ENCODE measurements at places on chromosomes 3 and 15. TPM values are rescaled to one million over a fixed set of nuclear protein-coding genes. Genes with fewer than 3 reads are reported as not detected.

Gene ZBBX
- not detected for total RNA-seq

GRCh38 chr3:123642182-123642956 is 57.5 kb upstream of the HACD2 start:
- DNase-seq, result peak; percentile 95

Gene TMEM108
- total RNA-seq, result 0.71 TPM

DNA sequence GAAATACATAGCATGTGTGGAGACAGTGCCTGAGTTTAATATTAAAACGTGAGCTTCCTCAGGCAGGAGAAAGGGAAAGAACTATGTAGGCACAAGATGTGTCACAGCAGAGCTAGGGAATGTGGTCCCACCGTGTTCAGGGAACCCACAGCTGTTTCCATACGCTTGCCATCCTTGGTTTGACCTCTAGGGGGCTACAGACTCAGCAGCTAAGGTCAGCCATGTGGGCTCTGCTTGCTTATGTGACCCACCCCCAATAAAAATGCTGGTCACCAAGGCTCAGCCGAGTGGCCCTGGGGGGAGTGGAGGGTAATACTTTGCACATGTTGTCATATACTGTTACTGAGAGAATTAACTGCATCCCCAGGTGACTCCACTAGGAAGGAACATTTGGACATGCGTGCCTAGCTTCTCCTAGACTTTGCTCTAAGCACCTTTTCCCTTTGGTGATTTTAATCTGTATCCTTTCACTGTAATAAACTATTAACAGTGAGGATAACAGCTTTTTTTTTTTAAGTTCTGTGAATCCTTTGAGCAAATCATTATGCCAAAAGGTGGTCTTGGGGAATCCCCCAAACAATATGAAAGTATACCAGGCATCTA is 3.3 kb downstream of the TUBGCP5 start:
- DNase-seq, result no peak

Gene LRRC28
- 52.3 TPM for total RNA-seq

- DNase-seq, result no peak
Measured at GRCh38 chr3:187978433-187979011, 175.4 kb upstream of the LPP start.

Gene NOX5
- total RNA-seq, result 0.49 TPM

DNA sequence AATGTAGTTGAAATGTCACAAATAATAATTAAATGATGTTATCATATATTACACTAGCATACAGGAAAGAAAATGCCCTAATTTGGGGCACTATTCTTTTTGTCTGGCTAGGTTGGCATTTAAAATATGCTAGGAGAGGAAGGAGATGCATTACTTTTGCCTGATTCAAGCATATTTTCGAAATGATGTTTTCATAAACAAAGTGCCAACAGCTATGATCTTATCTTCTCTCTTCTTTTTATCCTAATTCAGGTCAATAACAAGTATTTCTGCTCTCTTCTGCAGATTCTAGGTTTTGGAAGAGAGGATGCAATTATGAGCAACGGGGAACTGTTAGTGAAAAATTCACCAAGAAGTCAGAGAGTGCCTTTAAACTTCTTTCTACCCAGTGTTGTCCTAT is 55.8 kb upstream of the NR2F2 start:
- no peak for DNase-seq

DNA sequence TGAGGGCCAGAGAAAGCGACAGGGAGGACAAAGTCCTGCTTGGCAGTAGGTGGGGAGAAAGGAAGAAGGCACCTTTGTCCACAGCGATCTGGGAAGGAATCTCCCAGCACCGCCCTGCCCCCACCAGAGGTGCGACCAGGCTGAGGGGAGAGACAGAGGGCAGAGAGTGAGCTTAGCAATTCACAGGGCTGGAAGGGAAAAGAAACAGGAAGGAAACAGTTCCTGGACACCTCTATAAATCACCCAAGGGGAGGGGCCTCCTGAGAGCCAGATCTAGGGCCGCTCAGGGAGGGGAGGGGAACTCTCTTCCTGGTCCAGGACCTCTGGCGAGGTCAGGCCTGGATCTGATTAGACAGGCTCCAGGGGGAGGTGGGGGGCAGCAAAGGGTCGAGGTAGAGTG is 35.4 kb downstream of the RNU5B-1 start:
- no peak for DNase-seq

Gene MFSD1
- 58.5 TPM for total RNA-seq

Gene DIPK2A
- total RNA-seq, result 49.9 TPM

- no peak for DNase-seq
Measured at GRCh38 chr3:31361371-31362273, 171.1 kb upstream of the STT3B start.

Gene PEX5L
- 0.28 TPM for total RNA-seq

DNA sequence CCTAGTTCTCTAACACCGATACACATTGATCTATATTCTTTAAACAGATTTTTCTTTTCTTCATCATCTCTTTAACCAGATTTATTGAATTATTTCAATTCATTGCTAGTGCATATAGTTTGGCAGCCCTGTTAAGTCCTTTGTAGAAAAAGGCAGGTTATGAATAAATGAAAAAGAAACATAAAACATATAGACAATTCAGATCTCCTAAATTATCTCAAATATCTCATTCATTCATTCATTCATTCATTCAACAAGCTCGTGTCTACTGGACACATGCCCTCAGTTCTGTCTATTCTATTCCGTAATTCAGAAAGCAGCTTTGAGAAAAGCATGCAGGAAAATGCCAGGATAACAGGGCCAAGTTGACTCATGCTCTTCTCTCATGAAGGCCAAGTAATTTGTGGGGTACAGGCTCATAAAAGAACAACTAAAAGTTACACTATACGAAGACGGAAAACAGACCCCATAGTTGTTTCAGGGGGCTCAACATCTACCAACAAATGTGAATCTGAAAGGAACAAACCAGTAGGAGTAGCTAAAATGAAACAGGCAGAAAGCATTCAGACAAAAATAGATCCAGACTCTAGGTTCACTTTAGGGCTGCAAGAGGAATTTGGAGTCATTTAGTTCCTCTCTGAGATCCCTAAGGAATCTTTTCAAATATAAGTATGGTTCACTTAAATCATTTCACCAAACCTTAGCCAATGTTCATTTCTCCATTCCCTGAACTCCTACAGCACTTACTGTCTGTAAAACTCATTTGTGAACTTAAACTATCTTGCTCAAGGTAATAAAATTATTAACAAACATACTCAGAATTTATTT is 7.5 kb downstream of the ZNF148 start:
- DNase-seq, result no peak

GRCh38 chr3:178480795-178481194 is 55.4 kb upstream of the KCNMB2 start:
- DNase-seq, result no peak

DNA sequence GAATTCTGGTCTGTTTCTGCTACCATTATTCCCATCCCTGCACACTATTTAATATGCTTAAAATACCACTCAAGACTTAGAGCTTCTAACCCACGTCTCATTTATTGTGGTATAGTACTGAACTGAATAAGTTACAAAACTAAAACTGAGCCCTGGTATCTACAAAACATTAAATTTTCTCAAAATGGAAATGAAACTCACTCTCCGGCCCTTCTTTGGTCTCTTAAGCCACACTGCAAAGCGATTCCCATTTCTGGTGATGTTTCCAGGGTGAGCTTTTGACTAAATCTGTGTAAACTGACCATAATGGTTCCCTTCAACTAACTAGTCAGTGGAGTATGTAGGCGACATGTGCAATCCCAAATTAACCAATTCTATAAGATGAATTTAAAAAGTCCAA is 18.6 kb downstream of the KPNA4 start:
- DNase-seq, result no peak

DNA sequence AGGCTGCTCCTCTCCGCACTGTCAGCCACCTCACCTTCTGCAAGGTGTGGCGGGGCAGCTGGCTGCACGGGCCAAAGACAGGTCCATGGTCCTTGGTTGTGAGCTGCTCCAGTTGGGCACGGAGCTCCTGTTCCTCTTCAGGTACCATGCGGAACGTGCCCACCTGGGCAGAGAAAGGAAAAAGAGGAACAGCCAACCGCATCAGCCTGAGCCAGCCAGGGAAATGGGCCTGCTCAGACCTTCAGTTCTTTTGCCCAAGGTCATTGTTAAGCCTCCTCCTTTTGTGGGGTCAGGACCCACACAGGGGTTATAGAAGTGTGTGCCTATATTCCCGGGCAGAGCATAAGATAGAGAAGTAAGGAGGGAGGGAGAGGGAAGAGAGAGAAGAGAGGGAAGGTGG is 2.8 kb downstream of the RLBP1 start:
- DNase-seq, result no peak

GRCh38 chr15:29924750-29925149 is 102.5 kb upstream of the TJP1 start:
- no peak for DNase-seq

DNA sequence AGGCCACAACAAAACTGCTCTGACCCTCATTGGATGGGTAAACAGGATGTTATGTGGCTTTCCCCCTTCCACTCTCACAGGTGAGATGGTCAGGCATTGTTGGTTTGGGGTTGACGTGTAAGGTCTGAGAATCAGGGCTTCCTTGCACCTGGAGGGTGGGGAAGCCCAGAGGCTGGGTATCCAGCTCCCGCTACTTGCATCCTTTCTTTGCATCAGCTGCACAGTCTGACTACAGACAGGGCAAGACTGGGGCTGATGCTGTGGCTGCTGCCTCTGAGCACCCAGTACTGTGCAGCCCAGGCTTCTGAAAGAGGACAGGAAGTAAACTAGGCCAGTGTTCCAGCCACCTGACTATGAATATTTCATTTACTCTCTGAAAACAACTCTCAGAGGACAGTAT is 58.0 kb upstream of the ATP2B2 start:
- peak; percentile 28 for DNase-seq

Gene NR1I2
- total RNA-seq, result 0.54 TPM

- no peak for DNase-seq
Measured at GRCh38 chr15:76056931-76057330, 2.9 kb upstream of the TMEM266 start.

Gene MOBP
- total RNA-seq, result not detected

DNA sequence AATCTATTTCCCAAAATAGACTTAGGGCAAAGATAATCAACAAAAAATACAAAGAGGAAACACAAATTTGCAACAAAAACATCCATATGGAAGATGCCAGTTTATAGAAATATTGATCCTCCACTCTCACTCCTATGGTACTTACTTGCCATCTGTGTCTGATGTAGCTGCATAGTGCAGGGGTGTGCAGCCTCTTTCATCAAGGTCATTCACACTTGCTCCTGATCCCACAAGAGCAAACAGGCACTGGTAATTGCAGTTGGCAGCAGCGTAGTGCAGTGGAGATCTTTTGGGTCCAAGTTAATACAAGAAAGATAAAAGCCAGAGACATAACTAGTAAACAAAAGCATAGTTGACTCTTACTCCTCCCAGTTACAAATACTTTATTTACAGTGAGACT is 90.0 kb downstream of the ANKRD28 start:
- DNase-seq, result no peak

- peak; percentile 89 for DNase-seq
Measured at GRCh38 chr3:49500732-49501609, 30.9 kb downstream of the DAG1 start.

DNA sequence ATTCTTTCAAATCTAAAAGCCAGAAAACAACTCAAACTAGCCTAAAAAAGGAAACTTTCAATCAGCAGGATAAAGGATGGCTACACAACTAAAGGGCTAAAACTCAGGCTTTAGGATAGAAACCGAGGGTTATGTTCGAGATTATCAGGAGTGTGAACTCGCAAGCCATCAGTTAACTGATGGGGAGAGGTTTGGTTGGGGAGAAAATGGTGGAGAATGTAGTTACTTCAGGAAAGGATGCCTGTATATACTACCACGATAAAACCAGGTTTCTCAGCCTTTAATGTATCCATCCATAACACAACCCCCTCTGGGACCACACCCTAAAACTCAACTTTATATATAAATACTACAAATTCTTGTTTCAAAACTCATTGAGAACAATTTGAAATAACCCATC is 22.2 kb downstream of the TRA2B start:
- no peak for DNase-seq

Gene PCLAF
- total RNA-seq, result 1.1 TPM

- DNase-seq, result no peak
Measured at GRCh38 chr3:103169289-103169688, 734.5 kb downstream of the ZPLD1 start.

DNA sequence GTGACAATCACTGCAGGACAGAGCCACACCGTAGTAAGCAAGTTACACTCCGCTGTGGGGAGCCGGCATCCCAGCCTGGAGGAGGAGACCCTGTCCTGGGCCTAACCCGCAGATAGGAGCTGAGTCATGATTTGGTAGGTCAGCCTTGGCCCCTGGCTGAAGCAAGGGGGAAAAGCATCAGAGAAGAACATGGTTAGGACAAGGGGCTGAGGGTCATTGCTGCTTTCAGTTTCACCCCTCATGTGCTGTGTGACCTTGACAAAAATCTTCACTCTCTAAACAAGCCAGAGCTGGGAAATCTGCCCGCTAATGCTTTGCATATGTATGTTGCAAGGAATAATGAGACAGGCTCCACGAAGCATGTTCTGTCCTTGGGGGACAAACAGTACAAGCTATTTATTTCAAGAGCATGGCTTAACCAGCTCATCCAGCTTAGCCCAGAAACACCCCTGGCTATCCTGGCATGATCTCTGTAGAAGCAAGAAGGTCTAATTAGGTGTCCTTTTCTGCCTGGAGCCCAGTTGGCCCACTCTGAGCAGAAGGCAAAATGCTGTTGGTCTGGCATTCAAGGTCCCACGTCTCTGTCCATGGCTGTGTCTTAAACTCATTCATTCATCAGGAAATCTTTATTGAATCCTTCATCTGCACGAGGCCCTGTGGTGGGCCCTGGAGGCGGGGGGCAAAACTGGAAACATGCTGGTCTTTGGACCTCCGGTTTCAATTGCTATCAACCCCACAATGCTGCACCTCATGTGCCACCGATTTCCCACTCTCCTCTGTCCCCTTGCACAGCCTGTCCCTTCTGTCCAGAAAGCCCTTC is 221.3 kb upstream of the LYSMD4 start:
- DNase-seq, result peak; percentile 56

Gene PDCD7
- total RNA-seq, result 20.4 TPM

DNA sequence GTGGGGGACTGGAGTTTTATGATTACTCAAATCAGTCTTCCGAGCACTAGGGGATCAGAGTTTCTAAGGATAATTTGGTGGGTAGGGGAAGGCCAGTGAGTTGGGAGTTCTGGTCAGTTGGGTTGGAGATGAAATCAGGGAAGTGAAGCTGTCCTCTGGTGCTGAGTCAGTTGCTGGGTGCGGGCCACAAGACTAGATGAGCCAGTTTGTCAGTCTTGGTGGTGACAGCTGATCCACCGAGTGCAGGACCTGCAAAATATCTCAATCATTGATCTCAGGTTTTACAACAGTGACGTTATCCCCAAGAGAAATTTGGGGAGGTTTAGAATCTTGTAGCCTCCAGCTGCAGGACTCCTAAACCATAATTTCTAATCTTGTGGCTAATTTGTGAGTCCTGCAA is 249.4 kb downstream of the FAM43A start:
- no peak for DNase-seq

DNA sequence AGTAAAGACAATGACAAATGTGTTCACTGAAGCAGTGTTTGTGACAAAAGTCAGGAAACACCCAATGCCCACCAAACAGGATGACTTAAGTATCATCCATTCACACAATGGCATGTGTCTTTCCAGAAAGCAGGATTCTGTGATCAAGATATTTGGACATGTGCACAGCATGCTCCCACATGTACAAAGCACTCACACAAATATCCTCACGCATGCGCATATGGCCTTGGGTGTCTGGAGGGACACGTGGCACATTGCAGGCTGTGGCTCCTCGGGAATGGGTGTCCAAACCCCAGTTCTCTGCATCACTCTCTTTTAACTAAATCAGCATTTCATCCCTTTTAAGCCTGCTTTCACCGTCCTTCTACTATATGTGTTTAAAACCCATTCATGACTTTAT is 130.5 kb downstream of the KLF13 start:
- no peak for DNase-seq

- no peak for DNase-seq
Measured at GRCh38 chr15:72197041-72197459, 537 bp downstream of the GRAMD2A start.

All from sigmoid colon (tissue), 7 donors.